ENCODE measurements at places on chromosomes 4 and X.

- DNase-seq: no peak
Measured at GRCh38 chrX:110699109-110699508, 96.5 kb downstream of the CHRDL1 start.

GRCh38 chrX:35406386-35406785 lies 391.8 kb upstream of the MAGEB16 start:
- no peak for DNase-seq

DNA sequence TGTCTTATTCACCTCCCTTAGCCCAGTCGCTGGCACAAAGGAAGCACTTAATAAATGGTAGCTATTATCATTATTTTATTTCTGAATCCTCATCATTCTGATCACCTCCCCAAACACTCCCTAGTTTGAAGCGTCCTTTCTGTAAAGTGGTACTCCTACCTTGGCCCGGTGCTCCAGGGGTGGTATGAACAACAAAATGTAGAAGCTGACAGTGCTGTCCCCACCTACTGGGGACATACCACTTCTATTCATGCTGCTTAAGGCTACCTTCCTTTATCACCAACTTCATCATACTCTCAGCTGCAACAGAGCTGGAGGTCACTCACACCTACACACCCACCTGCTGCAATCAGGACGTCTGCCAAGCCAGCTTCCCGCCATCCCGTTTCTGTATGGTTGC lies 40.8 kb upstream of the APLN start:
- no peak for DNase-seq

DNA sequence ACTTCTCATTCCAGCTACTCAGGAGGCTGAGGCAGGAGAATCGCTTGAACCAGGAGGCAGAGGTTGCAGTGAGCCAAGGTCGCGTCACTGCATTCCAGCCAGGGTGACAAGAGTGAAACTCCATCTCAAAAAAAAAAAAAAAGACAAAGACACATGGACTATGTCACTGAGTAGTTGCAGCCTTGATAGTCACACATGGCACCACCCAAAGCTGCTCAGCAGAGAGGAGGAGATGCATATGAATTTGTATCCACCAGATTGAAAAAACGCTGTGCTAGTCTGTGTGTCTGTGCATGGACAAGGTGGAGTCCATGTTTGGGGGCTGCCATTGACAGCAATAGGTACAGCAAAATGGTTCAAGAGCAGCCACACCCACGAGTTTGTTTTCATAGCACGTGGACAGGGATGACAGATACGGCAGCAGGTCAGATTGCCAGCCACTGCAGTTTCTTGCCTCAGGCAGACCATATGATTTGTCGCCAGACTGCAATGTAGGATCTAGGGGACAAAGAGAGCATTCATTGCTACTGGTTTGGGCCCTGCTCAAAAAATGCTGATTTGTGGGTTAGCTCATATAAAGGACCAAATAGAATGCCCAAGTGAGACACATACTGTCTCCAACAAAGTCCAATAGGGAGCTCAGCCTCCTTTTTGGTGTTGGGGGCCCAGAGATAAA lies 89.9 kb downstream of the CEP135 start:
- no peak for DNase-seq

DNA sequence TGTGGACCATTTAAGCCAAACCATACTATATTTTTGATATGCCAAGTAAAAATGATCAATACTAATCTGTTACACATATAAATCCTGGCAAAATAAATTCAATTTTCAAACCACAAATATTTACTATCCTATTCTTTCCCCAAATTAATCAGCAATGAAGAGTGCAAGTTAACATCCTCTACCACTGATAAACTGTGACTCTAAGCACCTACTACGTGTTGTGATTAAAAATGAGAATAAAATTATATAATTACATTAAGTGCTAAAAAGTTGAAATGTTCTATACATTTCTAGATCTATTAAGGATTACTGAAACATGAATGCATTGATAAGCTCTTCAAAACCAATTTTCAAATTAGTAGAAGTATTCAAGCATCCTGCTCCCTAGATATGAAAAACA lies 3.4 kb downstream of the KLHL15 start:
- DNase-seq: no peak

DNA sequence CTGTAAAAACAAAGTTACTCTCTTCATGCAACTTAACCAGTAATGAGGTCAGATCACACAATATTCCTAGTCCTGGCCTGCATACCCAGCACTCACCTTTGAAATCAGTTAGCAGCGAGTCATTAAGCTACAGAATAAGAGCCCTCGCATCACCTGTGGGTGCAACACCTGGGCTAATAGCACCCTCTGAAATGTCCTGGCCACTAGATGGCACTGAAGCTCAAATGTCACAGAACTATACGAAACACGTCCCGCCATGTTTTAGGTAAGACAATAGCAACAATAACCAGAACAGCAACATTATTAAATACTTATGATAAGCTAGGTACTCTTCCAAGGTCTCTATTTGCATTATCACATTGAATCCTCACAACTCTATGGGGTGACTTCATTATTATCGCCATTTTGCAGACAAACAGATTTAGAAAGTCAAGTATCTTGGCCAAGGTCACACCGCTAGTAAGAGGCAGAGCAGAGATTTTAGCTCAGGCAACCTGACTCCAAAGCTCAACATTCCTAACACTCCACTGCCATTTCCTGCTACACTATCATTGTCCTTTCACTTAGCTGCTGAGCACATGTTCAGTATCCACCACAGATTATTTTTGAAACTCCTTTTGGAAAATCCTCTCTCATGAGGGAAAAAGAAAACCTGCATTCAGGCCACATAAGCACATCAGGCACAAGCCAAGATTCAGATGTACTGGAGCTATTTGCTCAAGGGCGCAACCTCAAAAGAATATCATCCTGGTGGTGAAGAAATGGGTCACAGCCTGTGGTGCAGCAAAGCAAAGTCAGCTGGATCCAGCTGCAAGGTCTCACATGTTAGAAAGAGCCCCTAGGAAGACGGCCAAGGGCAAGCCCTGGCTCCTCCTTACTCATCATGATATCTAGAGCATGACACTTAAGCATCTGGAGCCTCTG lies 59.5 kb upstream of the KDR start:
- DNase-seq: no peak

- DNase-seq: no peak
Measured at GRCh38 chr4:112604589-112604988, 32.1 kb downstream of the ZGRF1 start.

Data from stimulated activated CD4-positive, alpha-beta T cell treated with anti-CD3 and anti-CD28 coated beads, Interleukin-1b, Interleukin-23, amount 100 ng/mL, for 1 hour (primary cell).